ENCODE measurements at places on chromosomes 2 and 18.

- no peak for DNase-seq
Observed at GRCh38 chr2:99613980-99614379, 124.2 kb upstream of the REV1 start.

DNA sequence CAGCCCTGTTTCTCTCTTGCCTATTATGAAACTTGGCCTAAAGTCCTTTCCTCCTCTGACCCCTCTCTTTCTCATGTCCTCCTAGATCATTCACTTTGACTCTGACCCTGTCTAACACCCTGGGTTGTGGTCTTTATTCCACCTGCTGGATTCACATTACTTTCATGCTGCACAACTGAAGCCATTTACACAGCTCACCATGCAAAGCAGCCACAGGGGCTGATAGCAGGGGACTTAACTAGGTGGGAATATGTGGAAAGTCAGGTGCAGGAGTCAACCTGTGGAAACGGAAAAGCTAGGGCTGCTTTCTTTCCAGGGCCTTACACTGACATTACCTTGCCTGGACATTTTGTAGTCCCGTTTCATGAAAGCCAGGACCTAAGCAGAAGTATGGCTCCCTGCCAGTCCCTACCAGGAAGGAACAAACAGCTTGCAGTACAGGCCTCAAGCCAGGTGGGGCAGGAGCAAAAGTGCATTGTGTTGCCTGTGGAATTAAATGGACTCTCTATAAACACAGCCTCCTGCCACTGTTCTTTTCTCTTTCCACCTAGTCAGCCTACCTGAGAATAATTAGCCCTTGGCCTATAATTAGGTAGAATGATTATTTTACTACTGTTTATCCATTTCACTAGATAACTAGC is 11.8 kb downstream of the MAPRE3 start:
- no peak for DNase-seq

GRCh38 chr18:47470941-47471340 is 219.5 kb upstream of the SKOR2 start:
- no peak for DNase-seq

DNA sequence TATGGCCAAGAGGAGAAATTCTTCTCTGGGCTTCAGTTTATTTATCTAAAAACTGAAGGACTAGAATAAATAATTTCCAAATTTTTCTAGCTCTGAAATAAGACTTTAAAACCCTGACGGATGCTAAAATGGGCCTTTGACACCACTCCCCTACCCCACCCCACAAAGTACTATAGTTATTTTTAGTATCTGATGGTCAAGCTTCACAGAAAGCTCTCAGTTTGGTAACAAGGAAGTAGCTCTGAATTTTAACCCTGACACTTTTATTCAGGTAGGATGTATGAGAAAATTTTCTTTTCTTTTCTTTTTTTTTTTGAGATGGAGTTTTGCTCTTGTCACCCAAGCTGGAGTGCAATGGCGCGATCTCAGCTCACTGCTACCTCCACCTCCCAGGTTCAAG is 2.4 kb downstream of the RBKS start:
- DNase-seq, result no peak

DNA sequence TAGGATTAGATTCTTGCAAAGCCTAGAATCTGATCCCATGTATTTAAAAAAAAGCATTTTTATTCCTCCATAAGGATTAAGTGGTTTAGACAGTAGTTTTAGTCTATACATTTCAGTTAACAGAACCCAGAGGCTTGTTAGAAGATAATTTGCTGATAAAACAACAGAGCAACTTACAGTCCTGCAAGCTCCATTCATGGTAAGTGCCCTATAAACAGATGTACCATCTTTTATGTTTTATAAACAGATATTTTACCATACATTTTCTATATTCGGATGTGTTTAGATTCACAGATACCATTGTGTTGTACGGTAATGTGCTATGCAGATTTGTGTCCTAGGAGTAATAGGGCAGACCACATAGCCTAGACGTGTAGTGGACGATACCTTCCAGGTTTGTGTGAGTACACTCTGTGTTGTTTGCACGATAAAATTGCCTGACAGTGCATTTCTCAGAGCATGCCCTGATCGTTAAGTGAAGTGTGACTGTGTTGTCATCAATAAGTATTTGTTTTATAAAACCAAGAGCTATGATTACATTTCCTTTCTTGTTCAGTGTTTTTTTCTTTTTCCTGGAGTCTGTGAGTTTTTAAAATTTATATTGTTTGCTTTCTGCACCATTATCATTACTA is 54.2 kb downstream of the CERS6 start:
- DNase-seq, result no peak

DNA sequence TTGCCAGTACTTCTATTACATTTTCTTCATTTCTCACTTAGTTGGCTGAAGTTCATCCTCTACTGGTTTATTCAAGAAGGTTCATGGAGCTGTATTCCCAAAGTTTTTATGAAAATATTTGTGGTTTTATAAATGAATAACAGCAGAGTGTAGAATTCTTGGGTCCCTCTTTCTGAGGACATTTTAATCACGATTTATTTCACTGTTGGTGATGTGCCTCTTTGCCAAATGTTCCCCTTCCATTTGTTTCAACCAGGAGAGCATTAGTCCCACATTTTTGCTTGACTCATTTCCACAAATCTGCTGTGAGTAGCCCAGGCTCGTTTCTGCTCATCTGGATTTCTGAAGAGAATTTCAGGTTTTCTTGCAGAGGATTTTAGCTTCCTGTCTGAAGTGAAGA is 20.8 kb downstream of the COPS7B start:
- DNase-seq, result no peak

- DNase-seq, result no peak
Observed at GRCh38 chr2:179541586-179541985, 277.0 kb upstream of the SESTD1 start.

GRCh38 chr18:33269223-33269622 is 171.3 kb downstream of the CCDC178 start:
- DNase-seq, result no peak

DNA sequence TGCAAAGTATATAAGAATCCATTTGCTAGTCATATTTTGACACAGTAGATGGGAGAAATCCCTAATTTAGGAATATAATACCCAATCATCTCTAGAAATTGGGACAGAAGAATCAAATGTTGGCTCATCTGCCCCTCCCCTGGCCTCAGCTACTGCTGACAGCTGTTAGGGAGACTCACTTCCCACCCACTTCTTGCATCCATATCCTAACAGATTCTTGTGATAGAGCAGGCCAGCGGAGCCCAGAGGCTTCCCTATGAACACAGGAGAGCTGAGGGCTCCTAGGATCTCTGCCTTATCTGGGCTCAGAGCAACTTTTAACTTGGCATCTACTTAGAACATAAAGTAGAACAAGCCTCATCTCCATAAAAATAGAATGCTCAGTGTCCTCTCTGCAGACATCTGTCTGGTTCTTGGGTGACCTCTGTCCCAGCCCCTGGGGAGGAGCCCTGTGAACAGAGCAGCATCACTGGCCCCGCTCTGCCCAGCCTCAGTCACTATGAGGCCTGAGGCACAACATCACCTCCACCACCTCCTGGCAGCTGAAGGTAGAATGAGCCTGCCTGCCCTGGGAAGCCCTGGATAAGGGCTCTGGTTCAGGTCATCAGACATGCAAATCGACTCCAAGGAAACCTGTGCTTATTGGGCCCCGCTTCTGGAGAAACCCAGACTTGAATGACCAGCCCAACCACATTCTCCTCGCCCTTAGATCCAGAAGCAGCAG is 229.7 kb downstream of the ANKRD36B start:
- DNase-seq, result no peak

DNA sequence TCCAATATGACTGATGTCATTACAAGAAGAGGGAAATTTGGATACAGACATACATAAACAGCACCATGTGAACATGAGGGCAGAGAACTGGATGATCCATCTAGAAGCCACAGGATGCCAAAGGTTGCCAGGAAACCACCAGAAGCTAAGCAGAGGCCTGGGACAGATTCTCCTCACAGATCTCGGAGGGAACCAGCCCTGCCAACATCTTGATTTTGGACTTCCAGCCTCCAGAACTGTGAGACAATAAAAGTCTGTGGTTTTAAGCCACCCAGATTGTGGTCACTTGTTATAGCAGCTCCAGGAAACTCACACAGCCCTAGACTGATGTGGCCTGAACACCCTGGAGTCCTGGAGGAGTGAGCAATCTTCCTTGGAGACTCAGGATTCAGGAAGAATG is 351.6 kb downstream of the EIPR1 start:
- DNase-seq, result no peak

DNA sequence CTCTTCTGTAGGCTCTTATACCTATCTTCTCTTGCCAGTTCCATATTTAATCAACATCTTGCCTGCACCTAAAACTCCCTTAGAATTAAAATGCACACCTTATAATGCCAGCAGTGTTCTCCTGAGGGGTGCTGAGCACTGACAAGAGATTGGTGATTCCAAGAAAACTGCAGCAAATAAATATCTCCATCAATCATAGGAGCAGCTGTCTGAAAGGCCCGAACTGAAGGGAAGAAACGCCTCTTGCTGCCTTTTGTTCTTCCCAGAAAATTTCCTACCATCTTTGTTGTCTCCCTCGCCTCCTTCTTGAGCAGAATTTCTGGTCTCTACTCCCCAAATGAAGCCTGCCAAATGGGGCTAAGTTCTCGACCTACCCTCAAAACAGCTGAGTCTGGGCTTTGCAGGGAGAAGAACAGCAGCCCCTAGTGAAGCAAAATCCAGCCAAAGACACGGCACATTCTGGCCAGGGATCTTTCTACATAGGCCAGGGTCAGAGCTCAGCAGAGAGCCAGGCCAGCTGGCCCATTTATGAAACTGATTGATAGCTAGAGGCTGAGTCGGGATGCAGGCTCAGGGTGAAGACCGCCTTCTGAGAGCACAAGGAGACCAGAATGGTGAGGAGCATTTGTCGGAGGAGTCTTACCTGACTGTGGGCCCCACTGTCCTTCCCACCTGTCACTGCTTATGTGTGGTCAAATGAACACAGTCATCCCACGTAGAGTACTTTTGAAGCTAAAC is 20.4 kb upstream of the TMEM247 start:
- DNase-seq, result no peak

GRCh38 chr2:73072416-73072815 is 904 bp upstream of the SFXN5 start:
- no peak for DNase-seq

GRCh38 chr18:8339952-8340351 is 269.3 kb upstream of the RAB12 start:
- DNase-seq, result no peak

GRCh38 chr2:160200921-160201320 is 849 bp upstream of the ITGB6 start:
- no peak for DNase-seq

- DNase-seq, result no peak
Observed at GRCh38 chr2:145421841-145422240, 901.9 kb upstream of the ZEB2 start.

- DNase-seq, result no peak
Observed at GRCh38 chr2:229712136-229712535, 2.2 kb downstream of the DNER start.

GRCh38 chr2:11342551-11343367 is 1.7 kb downstream of the ROCK2 start:
- no peak for DNase-seq

DNA sequence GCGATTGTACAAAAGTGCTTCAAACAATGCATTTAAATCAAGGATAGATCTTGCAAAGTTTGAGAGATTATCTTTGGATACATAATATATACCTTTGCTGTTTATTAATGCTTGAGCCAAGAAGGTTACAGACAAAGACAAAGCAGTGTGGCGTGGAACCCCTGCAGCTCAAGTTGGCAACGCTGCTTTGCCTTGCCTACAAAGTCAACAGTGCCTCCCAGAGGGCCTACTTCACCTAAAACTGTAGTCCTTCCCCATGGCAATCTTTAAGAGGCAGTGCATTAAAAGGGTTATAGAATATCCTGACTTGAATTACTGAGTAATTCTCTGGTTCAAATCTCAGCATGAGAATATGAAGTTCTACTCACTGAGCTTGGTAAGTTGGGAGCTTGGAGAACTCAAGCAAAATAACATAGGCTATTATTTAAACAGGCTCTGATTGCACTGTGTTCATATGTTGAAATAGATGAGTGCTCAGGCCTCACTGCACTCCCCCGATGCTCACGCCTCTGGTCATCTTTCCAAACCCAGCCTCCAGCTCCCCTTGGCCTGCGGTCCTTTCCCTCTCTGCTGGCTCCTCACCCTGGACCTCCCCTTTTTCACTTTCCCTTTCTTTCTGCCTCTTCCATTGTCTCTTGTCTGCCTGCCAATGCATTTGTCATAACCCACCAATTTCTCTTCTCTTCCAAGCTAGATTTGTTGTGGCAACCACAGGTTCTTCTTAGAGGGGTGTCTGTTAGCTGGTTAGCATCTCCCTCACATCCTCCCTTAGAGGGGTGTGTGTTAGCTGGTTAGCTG is 96.5 kb downstream of the MYT1L start:
- no peak for DNase-seq

DNA sequence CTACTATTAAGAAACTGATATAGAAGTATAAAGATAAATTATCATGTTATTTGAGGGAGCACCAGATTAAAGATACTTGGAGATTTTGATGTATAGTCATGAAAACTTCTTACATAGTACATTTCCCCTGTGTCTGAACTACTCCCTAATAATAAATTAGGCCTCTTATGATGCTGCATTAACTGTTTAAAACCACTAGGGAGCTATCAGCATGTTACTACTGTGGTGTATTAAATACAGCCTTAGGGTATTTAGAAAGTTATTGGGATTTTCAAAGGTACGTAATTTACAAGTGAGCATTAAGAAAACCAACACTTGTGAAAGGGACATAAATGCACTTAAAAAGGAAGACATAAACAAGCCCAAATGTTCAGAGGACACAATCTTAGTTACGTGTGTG is 714.0 kb downstream of the EPHA4 start:
- no peak for DNase-seq

DNA sequence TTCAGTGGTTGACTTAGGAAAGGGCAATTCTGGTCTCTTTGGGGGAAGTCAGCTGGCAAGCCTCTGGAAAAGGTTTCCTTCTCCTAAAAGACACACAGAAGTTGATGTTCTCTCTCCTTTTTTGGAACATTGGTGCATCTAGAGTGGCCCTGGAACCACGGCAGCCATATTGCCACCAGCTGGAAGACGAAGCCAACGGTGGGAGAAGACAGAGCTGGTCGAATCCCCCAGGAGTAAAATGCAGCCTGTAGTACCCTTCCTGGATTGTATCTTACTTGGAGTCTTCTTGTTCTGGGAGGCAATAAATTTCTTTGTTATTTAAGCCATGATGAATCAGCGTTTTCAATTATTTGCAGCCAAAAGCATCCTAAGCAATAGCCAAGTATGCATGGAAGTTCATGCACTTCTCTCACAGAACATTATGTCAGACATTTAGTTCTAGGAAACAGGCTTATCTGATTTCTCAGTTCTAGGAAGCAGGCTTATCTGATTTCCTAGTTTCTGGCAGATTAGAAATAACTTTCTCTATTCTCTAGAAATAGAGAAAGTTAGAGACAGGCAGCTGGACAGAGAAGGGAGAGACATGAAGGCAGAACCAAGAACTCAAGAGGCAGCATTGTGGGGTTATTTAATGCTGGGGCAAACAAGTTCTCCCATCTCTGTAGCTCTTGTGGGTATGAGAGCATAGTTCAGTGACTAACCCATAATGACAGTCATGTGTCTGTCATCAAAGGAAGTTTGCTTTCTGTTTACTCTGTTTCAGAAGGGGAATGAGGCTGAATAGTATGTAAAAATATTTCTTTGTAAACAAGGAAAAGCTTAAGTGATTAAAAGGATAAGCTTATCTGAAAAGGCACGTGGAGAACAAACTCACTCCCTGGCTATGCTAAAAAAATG is 40.5 kb upstream of the NABP1 start:
- no peak for DNase-seq

- no peak for DNase-seq
Observed at GRCh38 chr18:70464343-70465114, 175.7 kb downstream of the SOCS6 start.

- DNase-seq, result no peak
Observed at GRCh38 chr2:177885828-177886466, 186.6 kb downstream of the PDE11A start.

GRCh38 chr2:28423856-28424605 is 31.4 kb downstream of the FOSL2 start:
- no peak for DNase-seq

All from effector CD4-positive, alpha-beta T cell (primary cell).